ENCODE measurements at places on chromosomes 7 and 10. TPM values are rescaled to one million over a fixed set of nuclear protein-coding genes. Genes with fewer than 3 reads are reported as not detected.

EIF5AL1 gene
- 0.93 TPM for polyA plus RNA-seq

PPP1R17 gene
- polyA plus RNA-seq = not detected

EBF3 gene
- polyA plus RNA-seq = 10.1 TPM

RSPH10B gene
- polyA plus RNA-seq = 0.60 TPM

RNF133 gene
- polyA plus RNA-seq = not detected

ZDHHC6 gene
- polyA plus RNA-seq = 10.7 TPM

CYP3A7 gene
- polyA plus RNA-seq = not detected

RGR gene
- polyA plus RNA-seq = 0.10 TPM

AKR1D1 gene
- polyA plus RNA-seq = not detected

GDF2 gene
- polyA plus RNA-seq = not detected
